ENCODE measurements at places on chromosomes 7 and 10.

GRCh38 chr10:60335708-60336107 is 54.0 kb downstream of the ANK3 start:
- no peak for DNase-seq

DNA sequence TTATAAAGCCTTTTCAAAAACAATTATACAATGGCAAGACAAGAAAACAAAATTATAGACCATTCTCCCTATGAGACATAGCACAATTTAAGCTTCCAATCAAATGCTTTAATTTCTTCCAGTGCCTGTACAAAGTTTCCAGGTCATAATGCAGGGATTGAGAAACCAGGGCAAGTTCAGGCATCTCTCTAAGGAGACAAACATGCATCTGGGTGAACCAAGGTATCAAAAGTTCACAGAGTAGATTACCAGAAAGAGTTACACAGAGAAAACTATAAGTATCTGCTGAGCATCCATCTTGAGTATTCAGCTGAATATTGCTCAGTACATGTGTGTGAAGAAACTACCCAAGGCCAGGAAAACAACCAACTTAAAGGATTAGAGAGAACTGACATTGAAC is 89.1 kb downstream of the COL28A1 start:
- no peak for DNase-seq

- no peak for DNase-seq
Measured at GRCh38 chr7:133118261-133118660, 36.4 kb upstream of the CHCHD3 start.

DNA sequence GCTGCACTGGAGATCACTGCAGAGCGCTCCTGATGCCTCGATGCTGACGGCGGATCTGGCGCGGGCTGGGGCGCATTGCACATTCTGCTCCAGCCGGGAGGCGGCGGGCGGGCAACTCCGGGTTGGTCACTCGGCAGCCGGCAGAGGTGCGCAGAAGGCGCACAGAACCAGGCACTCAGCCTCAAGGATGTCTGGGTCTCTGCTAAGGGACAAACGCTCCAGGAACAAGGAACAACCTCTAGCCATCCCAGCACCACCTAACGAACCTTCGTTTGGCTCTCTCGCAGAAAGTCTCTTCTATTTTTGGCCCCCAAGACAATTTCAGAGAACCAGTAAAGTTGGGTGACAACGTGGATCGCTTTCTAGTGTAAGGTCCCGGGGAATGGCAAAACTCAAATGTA is 254.6 kb downstream of the OTUD1 start:
- no peak for DNase-seq

- no peak for DNase-seq
Measured at GRCh38 chr7:140655511-140656408, 15.1 kb upstream of the DENND2A start.

DNA sequence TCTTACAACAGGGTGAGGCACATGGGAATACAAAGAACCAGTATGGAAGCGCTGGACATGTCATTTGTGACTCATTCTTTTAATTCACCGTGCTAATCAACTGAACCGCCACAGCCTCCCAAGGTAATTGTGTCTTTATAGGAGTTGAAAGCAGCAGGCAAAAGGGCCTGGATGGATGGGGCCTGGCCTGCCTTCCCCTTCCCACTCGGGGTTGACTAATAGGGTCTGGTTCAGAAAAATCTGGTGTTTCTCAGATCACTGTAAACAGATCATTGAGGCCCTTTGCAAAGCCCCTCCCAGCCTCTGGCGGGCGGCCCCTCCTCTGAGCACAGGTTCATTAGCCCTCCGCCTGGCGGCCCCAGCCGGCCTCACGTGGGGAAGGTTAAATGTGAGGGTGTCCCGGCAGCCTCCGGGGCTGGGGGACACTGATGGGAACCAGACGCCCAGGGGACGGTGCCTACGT is 100.8 kb downstream of the EBF3 start:
- no peak for DNase-seq

- DNase-seq: no peak
Measured at GRCh38 chr7:149686011-149686410, 87.4 kb downstream of the ZNF467 start.

DNA sequence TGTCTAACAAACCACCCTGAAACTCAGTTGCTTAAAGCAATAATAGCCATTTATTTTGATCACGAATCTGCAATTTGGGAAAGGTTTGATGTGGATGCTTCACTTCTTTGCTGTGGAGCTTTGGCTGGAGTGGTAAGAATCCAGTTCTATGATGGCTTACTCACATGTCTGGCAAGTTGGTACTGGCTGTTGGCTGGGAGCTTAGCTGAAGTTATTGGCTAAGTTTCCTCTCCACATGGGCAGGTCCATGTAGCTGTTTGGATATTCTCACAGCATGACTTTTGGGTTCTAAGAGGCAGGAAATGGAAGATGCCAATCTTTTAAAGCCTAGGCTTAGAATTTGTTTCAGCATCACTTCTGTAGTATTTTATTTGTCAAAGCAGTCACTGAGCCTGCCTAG is 277.6 kb upstream of the NRP1 start:
- no peak for DNase-seq

- no peak for DNase-seq
Measured at GRCh38 chr7:20513897-20514296, 101.6 kb upstream of the ABCB5 start.

- no peak for DNase-seq
Measured at GRCh38 chr10:66085906-66086305, 839.9 kb upstream of the LRRTM3 start.

- DNase-seq: no peak
Measured at GRCh38 chr10:73872190-73872710, 2.1 kb downstream of the CAMK2G start.

- no peak for DNase-seq
Measured at GRCh38 chr7:74334030-74334429, 44.8 kb downstream of the CLIP2 start.

DNA sequence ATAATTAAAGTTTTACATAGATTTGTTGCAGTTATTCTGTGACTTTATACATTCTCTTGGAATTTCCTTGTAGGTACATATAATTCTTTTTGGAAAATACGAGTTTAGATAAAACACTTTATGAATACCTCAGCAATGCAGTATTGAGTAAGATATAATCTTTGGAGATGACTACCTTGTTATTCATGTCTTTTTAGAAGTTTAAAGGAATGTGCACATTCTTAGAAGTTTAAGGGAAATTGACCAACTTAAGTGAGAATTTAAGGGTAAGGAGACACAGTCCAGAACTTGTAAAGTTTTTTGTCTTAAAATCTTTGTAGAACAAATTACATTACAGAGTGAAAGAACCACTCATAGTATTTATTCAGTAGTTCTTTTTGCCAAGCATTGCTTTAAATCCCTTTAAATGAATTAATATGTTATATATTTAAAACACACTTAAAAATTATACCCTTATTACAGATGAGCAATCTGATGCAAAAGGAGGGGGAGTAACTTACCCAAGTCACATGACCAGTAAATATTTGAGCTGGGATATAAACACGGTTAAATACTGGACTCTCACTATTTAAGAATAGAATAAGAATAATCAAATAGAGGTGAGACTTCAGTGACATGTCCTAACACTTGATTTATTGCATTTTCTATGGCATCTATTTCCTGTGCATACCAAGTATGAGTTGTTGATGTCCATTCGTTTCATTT is 139.5 kb upstream of the FERD3L start:
- no peak for DNase-seq

- DNase-seq: no peak
Measured at GRCh38 chr7:50707236-50708006, 75.3 kb downstream of the GRB10 start.

- DNase-seq: no peak
Measured at GRCh38 chr10:35827783-35828182, 185.7 kb upstream of the FZD8 start.

- DNase-seq: no peak
Measured at GRCh38 chr7:99469381-99470065, 3.2 kb upstream of the ZNF789 start.

GRCh38 chr10:74179111-74179710 is 28.2 kb downstream of the ADK start:
- DNase-seq: no peak

- DNase-seq: no peak
Measured at GRCh38 chr7:45937301-45937700, 16.2 kb upstream of the IGFBP3 start.

GRCh38 chr10:88182601-88182930 is 319.1 kb downstream of the PTEN start:
- DNase-seq: no peak

DNA sequence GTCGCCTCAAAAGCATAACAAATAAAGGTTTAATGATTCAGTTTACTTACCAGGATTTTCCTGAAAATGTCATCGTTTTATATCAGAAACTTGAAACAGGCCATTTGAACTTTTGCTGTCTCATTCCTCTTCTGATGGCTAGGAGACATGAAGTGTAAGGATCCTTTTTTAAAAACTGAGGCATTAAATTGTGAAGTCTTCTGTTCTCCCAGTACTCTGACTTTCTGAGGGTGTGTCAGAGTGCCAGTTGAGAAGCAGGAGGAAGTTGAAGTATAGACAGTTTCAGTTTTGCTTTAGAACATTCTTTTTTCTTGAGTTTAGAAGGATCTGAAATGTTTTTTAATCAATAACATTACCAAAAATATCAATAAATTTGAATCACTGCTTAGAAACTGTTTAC is at the start of gene SAMD9L:
TSS of gene SAMD9L (minus strand) at position 242 of the 400 bp plus-strand sequence. CDS start 12,414 bp downstream, outside the sequence.
- DNase-seq: no peak

GRCh38 chr7:23012908-23013714 is 819 bp downstream of the HYCC1 start:
- DNase-seq: no peak

GRCh38 chr10:115402699-115403098 is 309.5 kb downstream of the ATRNL1 start:
- DNase-seq: no peak

DNA sequence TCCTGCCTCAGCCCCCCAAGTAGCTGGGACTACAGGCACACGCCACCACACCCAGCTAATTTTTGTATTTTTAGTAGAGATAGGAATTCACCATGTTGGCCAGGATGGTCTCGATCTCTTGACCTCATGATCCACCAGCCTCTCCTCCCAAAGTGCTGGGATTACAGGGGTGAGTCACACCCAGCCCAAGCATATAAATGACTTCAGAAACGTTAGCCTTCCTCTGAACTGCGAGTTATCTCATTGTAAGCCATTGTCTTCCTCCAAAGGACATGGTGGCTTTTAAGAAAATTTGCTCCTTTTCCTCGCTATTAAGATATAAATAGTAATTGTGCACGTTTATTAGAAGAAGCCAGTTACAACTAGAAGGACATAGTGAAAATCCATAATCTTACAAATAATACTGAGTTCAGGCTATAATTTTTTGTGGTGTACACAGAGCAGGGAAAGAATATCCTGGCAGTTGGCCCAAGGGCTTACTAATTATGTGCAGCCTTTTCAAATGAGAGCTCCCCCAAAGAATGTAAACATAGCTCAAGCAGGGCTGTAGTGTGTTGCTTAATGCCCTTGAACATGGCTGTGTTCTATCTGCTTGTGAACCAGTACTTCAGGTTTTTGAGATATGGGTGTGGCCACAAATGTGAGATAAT is 495.8 kb downstream of the PARD3 start:
- DNase-seq: no peak

GRCh38 chr7:55441774-55442522 is 76.8 kb downstream of the LANCL2 start:
- no peak for DNase-seq

- no peak for DNase-seq
Measured at GRCh38 chr7:93228302-93228701, 2.0 kb upstream of the HEPACAM2 start.

- DNase-seq: no peak
Measured at GRCh38 chr7:22219739-22220493, 137.0 kb downstream of the RAPGEF5 start.

DNA sequence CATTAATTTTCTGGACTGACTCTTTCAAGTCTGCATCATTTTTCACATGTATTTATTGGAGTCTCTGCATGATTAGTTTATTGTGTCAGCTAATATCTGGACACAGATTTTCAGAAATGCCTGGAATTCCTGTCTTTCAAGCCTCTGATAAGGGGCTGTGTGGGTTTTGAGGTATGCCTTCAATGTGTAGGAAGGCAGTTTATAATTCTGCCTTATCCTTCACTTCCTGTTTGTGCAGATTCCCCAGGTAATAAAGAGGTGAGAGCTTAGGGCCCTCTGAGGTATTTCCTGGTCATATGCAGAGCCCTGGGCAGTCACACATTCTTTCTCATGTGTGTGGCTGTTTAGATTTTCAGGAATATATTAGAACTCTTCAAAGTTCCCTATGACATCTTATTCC is 79.4 kb upstream of the PRKCQ start:
- DNase-seq: no peak

GRCh38 chr10:106355450-106355849 is 809.1 kb downstream of the SORCS1 start:
- no peak for DNase-seq

DNA sequence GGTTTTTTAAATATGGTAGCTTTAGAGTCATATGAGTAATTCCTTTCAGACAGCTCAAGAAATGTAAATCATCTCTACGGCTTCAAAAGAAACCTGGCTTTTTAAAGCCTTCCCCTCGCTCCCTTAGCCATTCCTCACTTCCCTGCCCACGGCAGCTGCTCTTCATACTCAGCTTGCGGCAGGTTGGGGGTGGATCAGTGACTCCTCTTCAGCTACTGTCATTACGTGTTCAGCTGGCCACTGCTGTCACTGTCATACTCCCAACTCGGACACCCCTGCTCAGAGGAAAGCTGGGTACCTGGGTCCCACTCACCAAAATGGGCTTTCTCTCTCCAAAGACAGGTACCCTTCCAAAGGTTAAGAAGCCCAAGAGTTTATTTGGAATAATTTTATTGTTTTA is 6.6 kb downstream of the YWHAG start:
- no peak for DNase-seq

- DNase-seq: no peak
Measured at GRCh38 chr10:1272079-1272776, 216.0 kb downstream of the WDR37 start.

- DNase-seq: no peak
Measured at GRCh38 chr10:14543046-14543903, 212.6 kb upstream of the FRMD4A start.

- DNase-seq: no peak
Measured at GRCh38 chr7:130909881-130910672, 176.1 kb upstream of the KLF14 start.

- DNase-seq: no peak
Measured at GRCh38 chr7:117835016-117835664, 38.1 kb downstream of the CTTNBP2 start.

- no peak for DNase-seq
Measured at GRCh38 chr10:97723001-97723400, 9.5 kb downstream of the MARVELD1 start.

DNA sequence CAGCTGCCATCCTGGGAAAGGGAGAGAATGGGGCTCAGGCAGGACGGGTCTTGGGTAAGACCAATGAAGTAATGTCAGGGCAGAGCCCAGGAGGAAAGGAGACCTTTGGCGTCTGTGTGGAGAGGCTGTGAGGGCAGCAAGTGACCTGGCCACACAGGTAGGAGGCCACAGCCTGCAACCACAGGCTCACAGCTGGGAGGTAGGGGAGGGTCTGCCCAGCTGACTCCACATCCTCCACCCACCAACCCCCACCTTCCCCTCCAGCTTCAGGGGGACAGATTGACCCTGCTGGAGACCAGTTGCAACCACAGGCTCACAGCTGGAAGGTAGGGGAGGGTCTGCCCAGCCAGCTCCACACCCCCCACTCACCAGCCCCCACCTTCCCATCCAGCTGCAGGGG is 262.2 kb upstream of the TCERG1L start:
- no peak for DNase-seq

Data from stimulated activated CD8-positive, alpha-beta memory T cell treated with anti-CD3 and anti-CD28 coated beads, Interleukin-4, amount 100 ng/mL, for 1 hour (primary cell).